Glutamatergic neuron (in vitro differentiated cells): ENCODE measurements at places on chromosomes 13 and 19. TPM values are rescaled to one million over a fixed set of nuclear protein-coding genes. Genes with fewer than 3 reads are reported as not detected.

The LPAR2 gene
- total RNA-seq, result 364 TPM

The COX6B2 gene
- 2.8 TPM for total RNA-seq

The B3GNT8 gene
- total RNA-seq, result 15.9 TPM

DNA sequence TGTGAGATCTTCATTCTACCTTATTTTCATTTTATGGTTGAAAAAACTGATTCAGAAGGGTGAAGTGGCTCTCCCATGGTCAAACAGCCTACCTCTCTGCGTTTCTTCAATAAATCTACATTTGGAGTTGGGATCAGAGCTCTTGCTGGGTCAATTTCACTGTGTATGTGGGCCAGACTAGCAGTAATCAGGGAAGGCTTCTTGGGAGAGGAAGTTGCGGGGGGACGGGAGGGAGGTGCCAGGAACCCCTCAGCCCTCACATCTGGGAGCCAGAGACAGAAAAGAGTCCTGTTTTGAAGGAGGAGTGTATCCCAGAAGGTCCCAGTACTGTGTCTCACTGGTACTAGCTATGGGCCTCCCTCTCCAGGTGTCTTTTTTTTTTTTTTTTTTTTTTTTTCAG, 934 bp downstream of the KXD1 start:
- peak overlapping the region; percentile 86 for H3K4me3 ChIP-seq
- no peaks in the 10 kb centered on the region for H3K36me3 ChIP-seq
- DNase-seq, result no peak
- peaks cover 3% of the 10 kb centered on the region for H3K4me1 ChIP-seq
- peak overlapping the region; percentile 67 for H3K27ac ChIP-seq

GRCh38 chr19:8539621-8540149, 25.7 kb upstream of the ZNF414 start:
- H3K36me3 ChIP-seq, result no peaks in the 10 kb centered on the region
- no peaks in the 10 kb centered on the region for H3K27me3 ChIP-seq
- H3K27ac ChIP-seq, result no peak overlapping the region
- H3K4me3 ChIP-seq, result no peak overlapping the region

GRCh38 chr19:52115526-52116053, 20.0 kb upstream of the ZNF841 start:
- DNase-seq, result no peak
- H3K4me1 ChIP-seq, result no peaks in the 10 kb centered on the region
- peaks cover 83% of the 10 kb centered on the region for H3K36me3 ChIP-seq
- H3K27ac ChIP-seq, result no peak overlapping the region
- peaks cover 3% of the 10 kb centered on the region for H3K27me3 ChIP-seq
- no peak overlapping the region for H3K4me3 ChIP-seq
